ENCODE measurements at places on chromosomes 12 and 14. TPM values are rescaled to one million over a fixed set of nuclear protein-coding genes. Genes with fewer than 3 reads are reported as not detected.

The ARHGDIB gene
- total RNA-seq: 23.5 TPM

The LAG3 gene
- 1.6 TPM for total RNA-seq

The CCDC60 gene
- 4.4 TPM for total RNA-seq

The BBOF1 gene
- total RNA-seq: 4.5 TPM

The NFATC4 gene
- total RNA-seq: 17.4 TPM

The DPY19L2 gene
- 1.7 TPM for total RNA-seq

The TAS2R43 gene
- total RNA-seq: 0.42 TPM

The RNASE1 gene
- total RNA-seq: 420 TPM

The DPPA3 gene
- total RNA-seq: not detected

The RAPGEF3 gene
- 8.5 TPM for total RNA-seq

The SMIM41 gene
- total RNA-seq: not detected

The RASSF9 gene
- 0.89 TPM for total RNA-seq

The FOXG1 gene
- total RNA-seq: not detected

The ACVRL1 gene
- total RNA-seq: 188 TPM

The DAO gene
- 4.9 TPM for total RNA-seq

The SLC25A21 gene
- total RNA-seq: 0.14 TPM

The NKX2-1 gene
- not detected for total RNA-seq

The HOXC12 gene
- total RNA-seq: not detected

The SMARCC2 gene
- total RNA-seq: 85.6 TPM

The CLEC7A gene
- total RNA-seq: 2.5 TPM
